ENCODE measurements at places on chromosomes 12 and 14. TPM values are rescaled to one million over a fixed set of nuclear protein-coding genes. Genes with fewer than 3 reads are reported as not detected.
A peak's percentile ranks its signal among the peaks of the same experiment; 100 is the strongest.

GPR135 gene
- 1.3 TPM for total RNA-seq

DHRS4 gene
- 7.8 TPM for total RNA-seq

KRT77 gene
- not detected for total RNA-seq

KRT6C gene
- total RNA-seq, result not detected

KRT76 gene
- total RNA-seq, result not detected

STXBP6 gene
- total RNA-seq, result not detected

DCN gene
- total RNA-seq, result not detected

DNA sequence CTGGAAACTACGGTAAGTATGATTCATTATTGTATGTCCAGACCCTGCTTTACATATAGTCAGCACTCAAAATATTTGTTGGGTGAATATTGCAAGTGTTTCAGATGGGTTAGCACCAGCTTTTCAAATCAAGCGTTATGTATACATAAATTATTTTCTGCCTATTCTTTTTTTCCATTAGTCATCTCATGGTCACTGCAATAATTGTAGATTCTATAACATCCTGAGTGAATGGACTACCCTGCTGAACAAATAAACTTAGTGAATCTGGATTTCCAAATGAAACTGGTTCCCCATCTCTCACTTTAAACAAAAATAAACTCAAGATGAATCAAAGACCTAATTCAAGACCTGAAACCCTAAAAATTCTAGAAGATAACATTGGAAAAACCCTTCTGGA is 152.3 kb downstream of the DIO2 start:
- H3K27me3 ChIP-seq, result no peaks in the 10 kb centered on the region
- H3K36me3 ChIP-seq, result no peaks in the 10 kb centered on the region
- H3K4me1 ChIP-seq, result no peaks in the 10 kb centered on the region
- no peak for DNase-seq
- H3K27ac ChIP-seq, result no peak overlapping the region
- H3K4me3 ChIP-seq, result no peak overlapping the region

DNA sequence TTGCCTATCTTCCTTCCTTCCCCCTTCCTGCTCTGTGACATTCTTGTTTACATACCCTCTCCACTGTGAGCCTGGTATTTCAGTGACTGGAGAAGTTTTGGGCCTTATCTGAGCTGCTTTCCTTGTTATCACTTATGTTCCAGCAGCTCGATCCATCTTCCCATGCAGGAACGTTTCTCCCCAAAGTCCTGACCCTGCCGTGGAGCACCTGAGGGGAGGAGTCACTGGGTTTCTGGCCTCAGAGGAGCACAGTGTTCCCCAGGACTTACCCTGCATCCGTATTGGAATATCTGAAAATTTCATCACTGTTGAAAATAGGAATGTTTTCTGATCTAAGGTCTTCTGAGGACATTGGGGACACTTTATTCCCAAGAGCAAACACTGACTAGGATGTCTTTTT is 141.8 kb downstream of the CACNA1C start:
- no peaks in the 10 kb centered on the region for H3K36me3 ChIP-seq
- H3K27me3 ChIP-seq, result no peaks in the 10 kb centered on the region
- no peak overlapping the region for H3K4me3 ChIP-seq

DNA sequence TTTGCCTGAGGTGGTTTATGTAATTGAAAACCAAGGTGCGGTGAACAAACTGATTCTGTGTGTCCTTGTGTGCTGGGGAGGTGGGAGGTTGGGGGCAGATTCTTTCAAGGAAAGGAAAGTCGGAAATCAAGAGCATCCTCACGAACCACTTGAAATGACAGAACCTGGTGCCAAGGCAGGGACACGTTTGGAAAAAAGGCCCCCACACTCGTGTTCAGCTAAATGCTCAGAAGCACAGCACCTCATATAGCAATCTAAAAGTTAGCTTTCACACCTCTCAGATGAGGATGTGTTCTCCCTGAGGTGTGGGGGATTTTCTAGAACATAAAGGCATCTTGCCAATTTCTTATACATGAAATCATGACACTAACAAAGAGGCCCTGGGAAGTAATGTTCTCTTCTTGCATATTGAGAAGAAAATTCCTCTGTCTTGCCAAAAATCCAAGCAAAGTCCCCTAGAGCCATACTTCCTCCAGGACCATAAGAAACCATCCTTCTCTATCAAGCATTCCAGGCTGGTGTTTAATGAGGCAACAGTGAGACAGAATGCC is 119.6 kb downstream of the PLXNC1 start:
- no peak for DNase-seq
- H3K27ac ChIP-seq, result no peak overlapping the region
- no peaks in the 10 kb centered on the region for H3K27me3 ChIP-seq
- no peak overlapping the region for H3K4me3 ChIP-seq

- no peak overlapping the region for H3K4me3 ChIP-seq
- no peak overlapping the region for H3K27ac ChIP-seq
- DNase-seq, result no peak
Observed at GRCh38 chr12:19830446-19830845, 391.2 kb downstream of the AEBP2 start.

DNA sequence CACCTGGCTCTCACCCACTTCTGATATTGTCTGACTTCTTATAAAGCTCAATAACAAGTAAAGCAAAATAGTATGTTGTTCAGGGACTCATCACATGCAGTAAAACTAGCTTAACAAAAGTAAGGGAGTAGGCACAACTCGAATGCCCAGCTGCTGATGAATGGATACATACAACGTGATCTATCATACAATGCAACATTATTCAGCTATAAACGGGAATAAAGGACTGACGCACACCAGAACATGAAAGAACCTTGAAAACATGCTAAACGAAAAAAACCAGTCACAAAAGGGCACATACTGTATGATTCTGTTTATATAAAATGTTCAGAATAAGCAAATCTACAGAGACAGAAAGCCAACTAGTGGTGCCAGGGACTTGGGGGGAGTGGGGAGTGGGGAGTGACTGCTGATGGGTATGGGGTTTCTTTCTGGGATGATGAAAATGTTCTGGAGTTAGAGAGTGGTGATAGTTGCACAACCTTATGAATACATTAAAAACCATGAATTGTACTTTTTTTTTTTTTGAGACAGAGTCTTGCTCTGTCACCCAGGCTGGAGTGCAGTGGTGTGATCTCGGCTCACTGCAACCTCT is 11.1 kb downstream of the PLBD2 start:
- peaks cover 10% of the 10 kb centered on the region for H3K36me3 ChIP-seq
- H3K27ac ChIP-seq, result no peak overlapping the region
- no peaks in the 10 kb centered on the region for H3K4me1 ChIP-seq

GRCh38 chr14:57755018-57755521 is 110.8 kb downstream of the SLC35F4 start:
- no peaks in the 10 kb centered on the region for H3K36me3 ChIP-seq
- H3K4me1 ChIP-seq, result no peaks in the 10 kb centered on the region
- no peak overlapping the region for H3K27ac ChIP-seq
- no peak for DNase-seq
- H3K27me3 ChIP-seq, result no peaks in the 10 kb centered on the region

DNA sequence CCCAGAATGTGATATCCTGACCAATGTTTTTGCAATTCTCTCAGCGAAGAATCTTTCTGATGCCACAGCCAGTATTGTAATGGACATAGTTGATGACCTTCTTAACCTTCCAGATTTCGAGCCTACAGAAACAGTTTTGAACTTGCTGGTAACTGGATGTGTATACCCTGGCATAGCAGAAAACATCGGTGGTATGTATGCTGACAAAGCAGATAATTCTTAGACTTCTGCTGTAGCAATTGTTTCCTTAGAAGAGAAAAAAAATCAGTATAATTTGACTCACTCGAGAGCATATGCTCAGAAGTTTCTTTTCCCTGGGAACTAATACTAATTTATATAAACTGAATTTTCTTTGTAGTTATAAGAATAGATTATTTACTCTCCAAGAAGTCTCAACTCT is 58.2 kb downstream of the UTP20 start:
- H3K36me3 ChIP-seq, result peaks cover 59% of the 10 kb centered on the region
- H3K27ac ChIP-seq, result no peak overlapping the region
- no peaks in the 10 kb centered on the region for H3K27me3 ChIP-seq
- H3K4me3 ChIP-seq, result no peak overlapping the region
- no peaks in the 10 kb centered on the region for H3K4me1 ChIP-seq
- no peak for DNase-seq

GRCh38 chr12:74889563-74890236 is 319.9 kb downstream of the KCNC2 start:
- no peak for DNase-seq
- H3K27ac ChIP-seq, result no peak overlapping the region
- H3K4me3 ChIP-seq, result no peak overlapping the region
- no peaks in the 10 kb centered on the region for H3K27me3 ChIP-seq
- no peaks in the 10 kb centered on the region for H3K36me3 ChIP-seq

DNA sequence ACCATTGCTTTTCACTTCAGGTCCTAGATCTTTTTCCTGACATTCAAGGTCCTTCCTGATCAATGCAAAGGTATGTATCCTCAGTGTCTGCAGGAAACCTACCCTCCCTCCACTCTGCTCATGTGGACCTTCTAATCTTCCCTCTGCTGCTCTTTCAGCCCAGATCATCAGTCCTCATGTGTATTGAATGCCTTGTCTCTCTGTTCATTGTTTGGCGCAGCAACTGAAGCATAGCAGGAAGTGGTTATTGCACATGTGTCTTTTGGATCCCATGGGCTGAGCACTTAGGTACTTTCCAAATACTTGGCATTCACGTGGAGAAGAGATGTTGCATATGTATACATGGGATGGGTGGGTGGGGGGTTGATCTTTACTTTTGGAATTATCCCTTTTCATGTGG is 4.3 kb upstream of the NIN start:
- H3K36me3 ChIP-seq, result no peaks in the 10 kb centered on the region
- H3K4me3 ChIP-seq, result peak overlapping the region; percentile 9
- peak; percentile 32 for DNase-seq
- no peak overlapping the region for H3K27ac ChIP-seq
- peaks cover 15% of the 10 kb centered on the region for H3K4me1 ChIP-seq
- no peaks in the 10 kb centered on the region for H3K27me3 ChIP-seq

GRCh38 chr14:70881549-70882177 is 25.6 kb upstream of the PCNX1 start:
- peaks cover 19% of the 10 kb centered on the region for H3K4me1 ChIP-seq
- H3K27ac ChIP-seq, result no peak overlapping the region
- no peak overlapping the region for H3K4me3 ChIP-seq
- H3K27me3 ChIP-seq, result no peaks in the 10 kb centered on the region
- DNase-seq, result no peak

- no peaks in the 10 kb centered on the region for H3K27me3 ChIP-seq
- H3K4me3 ChIP-seq, result peak overlapping the region; percentile 94
- peak overlapping the region; percentile 43 for H3K27ac ChIP-seq
- DNase-seq, result peak; percentile 40
- H3K36me3 ChIP-seq, result no peaks in the 10 kb centered on the region
Observed at GRCh38 chr14:70640938-70641547, 673 bp upstream of the TTC9 start.

GRCh38 chr14:105646175-105646574 is 119.8 kb downstream of the TMEM121 start:
- no peaks in the 10 kb centered on the region for H3K27me3 ChIP-seq
- no peaks in the 10 kb centered on the region for H3K4me1 ChIP-seq
- no peak for DNase-seq
- no peak overlapping the region for H3K27ac ChIP-seq
- H3K4me3 ChIP-seq, result no peak overlapping the region
- H3K36me3 ChIP-seq, result no peaks in the 10 kb centered on the region

DNA sequence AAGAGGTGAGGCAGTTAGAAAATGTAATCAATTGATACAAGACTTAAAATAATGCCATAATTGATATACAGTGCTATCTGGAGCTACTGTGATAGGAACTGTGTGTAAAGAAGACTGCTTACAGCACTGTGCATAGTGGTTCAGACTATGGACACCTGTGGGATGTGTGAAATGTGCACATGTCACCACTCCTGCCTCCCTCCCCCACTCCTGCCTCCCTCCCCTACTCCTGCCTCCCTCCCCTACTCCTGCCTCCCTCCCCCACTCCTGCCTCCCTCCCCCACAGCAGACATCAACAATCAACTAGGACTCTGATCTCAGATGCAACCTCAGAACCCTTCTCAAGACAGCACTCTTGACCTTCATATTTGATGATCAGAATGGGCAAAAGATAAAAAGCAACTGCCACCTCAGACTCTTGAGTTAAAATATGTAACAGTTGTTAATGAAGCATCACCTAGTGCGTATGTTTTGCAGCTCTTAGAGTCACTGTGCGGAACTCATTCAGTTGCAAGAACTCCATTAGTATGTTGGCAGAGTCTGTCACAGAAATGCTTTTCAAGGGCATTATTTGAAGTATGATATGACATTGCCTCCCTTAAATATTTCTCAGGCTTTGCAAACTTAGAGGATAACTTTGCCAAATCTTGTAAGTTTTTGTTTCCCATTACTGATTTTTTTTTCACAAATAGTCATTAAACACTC is 255.2 kb upstream of the DDHD1 start:
- no peak for DNase-seq
- H3K4me1 ChIP-seq, result no peaks in the 10 kb centered on the region
- H3K27me3 ChIP-seq, result no peaks in the 10 kb centered on the region
- no peaks in the 10 kb centered on the region for H3K36me3 ChIP-seq
- H3K4me3 ChIP-seq, result no peak overlapping the region

GRCh38 chr12:18206198-18206597 is 55.1 kb upstream of the PIK3C2G start:
- no peaks in the 10 kb centered on the region for H3K27me3 ChIP-seq
- no peak overlapping the region for H3K27ac ChIP-seq
- no peaks in the 10 kb centered on the region for H3K4me1 ChIP-seq
- H3K36me3 ChIP-seq, result no peaks in the 10 kb centered on the region
- DNase-seq, result no peak
- no peak overlapping the region for H3K4me3 ChIP-seq

DNA sequence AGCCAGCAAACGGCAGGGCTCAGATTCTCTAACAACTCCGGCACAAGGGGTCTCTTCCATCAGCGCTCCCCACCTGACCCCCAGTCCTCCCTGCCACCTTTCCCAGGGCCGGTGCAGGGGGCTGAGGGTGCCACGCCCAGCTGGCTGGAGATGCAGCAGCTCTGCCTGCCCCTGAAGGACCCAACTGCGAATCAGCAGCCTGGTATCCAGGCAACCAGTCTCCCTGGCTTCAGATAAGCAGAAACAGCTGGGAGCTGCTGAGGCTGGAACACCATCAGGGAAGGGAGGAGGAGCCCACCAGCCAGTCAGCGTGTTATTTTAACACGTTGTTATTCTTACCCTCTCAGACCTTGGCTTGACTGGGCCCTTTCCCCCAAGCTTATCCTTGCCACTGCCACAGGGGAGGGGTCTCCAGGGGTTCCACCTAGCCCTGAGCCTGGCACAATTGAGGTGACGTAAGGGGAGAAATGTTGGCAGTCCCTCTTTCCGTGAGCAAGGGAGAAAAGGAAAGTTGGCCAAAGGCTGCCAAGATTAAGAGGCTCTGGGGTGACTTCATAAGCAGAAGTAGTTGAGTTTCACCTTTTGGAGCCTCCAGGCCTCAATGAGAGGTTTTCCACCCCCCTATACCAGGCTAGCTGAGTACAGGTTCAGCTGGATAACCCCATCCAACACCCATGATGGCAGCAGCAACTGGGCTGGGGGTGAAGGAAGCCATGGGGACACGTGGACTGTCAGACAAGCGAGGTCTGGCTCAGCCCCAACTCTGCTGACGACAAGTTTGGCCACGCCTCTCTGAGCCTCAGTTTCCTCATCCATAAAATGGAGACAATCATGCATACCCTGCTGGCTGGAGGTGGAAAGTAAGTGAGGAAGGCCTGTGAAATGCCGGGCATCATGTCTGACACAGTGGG is 91.1 kb downstream of the IRF2BPL start:
- no peaks in the 10 kb centered on the region for H3K4me1 ChIP-seq
- H3K27ac ChIP-seq, result no peak overlapping the region
- H3K36me3 ChIP-seq, result no peaks in the 10 kb centered on the region

- peak overlapping the region; percentile 98 for H3K27ac ChIP-seq
- peaks cover 22% of the 10 kb centered on the region for H3K36me3 ChIP-seq
- no peaks in the 10 kb centered on the region for H3K27me3 ChIP-seq
- peaks cover 56% of the 10 kb centered on the region for H3K4me1 ChIP-seq
- H3K4me3 ChIP-seq, result peak overlapping the region; percentile 89
Observed at GRCh38 chr12:57522887-57523705, 472 bp downstream of the MBD6 start.

Measured in CD4-positive, CD25-positive, alpha-beta regulatory T cell (primary cell).